Stimulated activated CD8-positive, alpha-beta memory T cell treated with anti-CD3 and anti-CD28 coated beads, Interleukin-4, amount 100 ng/mL, for 1 hour (primary cell): ENCODE measurements at places on chromosomes 12 and 14.

DNA sequence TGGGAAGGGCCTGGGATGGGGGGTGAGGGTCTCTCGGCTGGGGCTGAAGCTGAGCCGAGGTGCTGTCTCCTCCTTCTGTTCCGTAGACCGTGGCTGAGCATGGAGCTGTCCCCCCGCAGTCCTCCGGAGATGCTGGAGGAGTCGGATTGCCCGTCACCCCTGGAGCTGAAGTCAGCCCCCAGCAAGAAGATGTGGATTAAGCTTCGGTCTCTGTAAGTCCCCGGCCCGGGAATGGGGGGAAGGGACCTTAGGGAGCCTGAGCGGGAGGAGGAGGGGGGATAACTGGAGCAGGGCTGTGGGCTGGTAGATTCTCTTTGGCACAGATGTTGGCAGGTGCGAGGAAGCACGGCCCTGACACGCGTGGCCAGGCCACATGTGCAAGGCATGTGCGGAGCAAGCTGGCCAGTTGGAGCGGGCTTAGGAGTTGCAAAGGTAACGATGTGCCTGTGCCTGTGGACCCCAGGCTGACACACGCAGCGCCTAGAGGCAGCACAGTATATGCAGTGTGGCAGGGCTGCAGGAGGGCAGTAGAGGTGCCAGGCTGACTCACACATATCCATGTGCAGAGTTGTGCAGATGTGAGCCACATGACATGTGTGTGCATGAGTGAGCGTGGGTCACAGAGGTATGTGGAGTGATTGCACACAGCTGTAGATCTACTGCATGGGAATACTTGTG is 512 bp downstream of the PDE1B start:
- no peak for DNase-seq

DNA sequence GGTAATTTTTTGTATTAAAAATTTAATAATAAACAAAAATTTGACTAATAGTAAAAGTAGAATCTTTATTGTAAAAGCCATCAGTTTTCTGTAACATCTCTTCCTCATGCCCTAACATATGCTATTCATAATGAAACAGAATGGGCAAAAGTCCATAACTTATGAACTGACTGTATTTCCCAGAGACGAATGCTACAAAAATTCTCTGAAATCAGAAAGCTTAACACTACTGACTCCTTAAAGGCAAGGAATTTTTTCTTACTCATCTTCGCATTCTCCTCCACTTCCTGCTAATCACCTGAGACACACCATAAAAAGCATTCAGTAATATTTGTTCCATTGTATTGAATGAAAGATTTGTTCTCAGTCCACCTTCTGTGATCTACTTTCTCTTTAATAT is 17.6 kb downstream of the MON2 start:
- DNase-seq = no peak

- DNase-seq = no peak
Measured at GRCh38 chr12:72829838-72830237, 557.7 kb downstream of the TRHDE start.

- no peak for DNase-seq
Measured at GRCh38 chr12:47876440-47876960, 28.3 kb downstream of the VDR start.

GRCh38 chr12:55443776-55444175 is at the start of gene OR6C2:
Gene OR6C2, plus strand, starts transcription at chr12:55444076. Its CDS starts 8,138 bp downstream, at chr12:55452214.
- no peak for DNase-seq

GRCh38 chr12:7758766-7759140 is 6.3 kb upstream of the NANOGNB start:
- DNase-seq = no peak

DNA sequence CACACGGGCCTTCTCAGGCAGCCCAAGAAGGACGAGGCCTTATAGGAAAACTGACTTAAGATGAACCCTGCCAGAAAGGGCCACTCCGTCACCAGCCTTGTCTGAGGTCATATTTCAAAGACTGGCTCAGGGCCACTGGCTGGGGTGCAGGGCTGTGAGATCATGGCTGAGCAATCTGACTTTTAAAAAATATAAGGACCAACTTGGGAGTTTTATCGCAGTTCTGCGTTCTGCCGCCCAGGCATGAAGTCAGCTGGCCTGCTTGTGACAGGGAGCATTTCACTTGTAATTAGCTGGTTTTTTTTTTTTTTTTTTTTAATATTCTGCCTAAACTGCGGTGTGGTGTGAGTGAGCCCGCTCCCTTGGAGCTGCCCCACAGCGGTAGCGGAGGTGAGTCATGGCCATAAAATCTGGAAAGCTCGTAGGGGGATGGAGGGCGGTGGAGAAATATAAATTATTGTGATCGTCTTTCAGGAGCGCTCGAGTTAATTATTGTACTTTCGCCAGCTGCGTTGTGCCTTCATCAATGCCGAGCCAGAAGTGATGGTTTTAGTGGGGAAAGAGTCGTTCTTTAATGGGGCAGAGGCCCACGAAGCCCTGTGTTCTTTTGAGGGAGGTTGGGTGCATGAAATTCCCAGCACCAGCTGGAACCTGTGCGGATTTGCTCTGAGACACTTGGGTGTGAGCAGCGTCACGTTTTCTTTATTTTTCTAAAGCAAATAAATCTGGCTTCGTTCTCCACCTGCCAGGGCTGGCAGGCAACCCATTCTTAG is 231.9 kb downstream of the C12orf75 start:
- DNase-seq = no peak

DNA sequence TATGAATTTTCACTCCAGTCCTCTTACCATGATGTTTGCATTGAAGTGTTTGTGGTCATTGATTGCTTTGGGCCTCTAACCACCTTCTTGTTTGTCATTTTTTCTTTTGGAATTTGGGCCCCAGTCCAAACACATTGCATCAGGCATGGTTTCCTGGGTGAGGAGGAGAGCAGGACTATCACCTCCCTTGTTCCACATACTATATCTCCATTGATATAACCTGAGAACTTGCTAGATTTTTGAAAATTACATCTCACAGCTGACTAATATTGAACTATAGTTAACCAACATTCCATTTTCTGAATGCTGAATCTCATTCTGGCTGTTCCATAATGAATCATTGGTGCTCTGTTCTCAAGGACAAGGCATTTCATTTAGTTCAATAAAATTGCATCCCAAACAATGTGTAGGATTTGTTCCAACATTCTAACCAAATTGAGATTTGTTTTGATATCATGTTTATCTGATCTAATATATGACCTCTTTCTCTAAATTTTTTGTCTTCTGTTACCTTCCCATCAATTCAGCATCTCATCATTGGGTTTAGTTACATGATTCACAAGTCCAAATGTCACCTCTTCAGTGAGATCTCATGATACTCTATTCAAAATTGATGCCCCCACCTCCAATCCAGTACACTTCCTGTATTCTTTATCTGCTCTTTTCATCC is 329.0 kb downstream of the ZFP36L1 start:
- DNase-seq = no peak

GRCh38 chr14:68279437-68279720 is 459.8 kb downstream of the RAD51B start:
- DNase-seq = no peak

GRCh38 chr12:22658214-22658613 is 33.2 kb downstream of the ETNK1 start:
- DNase-seq = no peak

DNA sequence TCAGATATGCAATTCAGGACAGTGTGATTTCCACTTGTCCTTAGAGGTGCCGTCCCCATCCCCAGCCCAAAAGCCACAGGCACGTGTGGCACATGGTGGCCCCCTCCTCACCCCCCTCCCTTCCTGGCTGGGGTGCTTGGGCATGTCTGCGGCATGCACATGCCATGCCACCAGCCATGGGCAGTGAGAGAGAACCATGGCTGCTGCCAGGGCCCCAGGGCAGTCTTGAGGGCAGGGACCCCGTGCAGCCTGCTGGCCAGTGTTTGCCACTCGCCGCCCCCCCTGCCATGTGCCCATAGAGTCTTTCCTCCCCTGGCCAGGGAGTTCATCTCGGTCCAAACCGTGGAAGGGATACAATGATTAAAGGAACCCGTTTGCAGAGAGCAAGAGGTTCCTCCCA is 41.5 kb downstream of the TNFAIP2 start:
- DNase-seq = no peak

DNA sequence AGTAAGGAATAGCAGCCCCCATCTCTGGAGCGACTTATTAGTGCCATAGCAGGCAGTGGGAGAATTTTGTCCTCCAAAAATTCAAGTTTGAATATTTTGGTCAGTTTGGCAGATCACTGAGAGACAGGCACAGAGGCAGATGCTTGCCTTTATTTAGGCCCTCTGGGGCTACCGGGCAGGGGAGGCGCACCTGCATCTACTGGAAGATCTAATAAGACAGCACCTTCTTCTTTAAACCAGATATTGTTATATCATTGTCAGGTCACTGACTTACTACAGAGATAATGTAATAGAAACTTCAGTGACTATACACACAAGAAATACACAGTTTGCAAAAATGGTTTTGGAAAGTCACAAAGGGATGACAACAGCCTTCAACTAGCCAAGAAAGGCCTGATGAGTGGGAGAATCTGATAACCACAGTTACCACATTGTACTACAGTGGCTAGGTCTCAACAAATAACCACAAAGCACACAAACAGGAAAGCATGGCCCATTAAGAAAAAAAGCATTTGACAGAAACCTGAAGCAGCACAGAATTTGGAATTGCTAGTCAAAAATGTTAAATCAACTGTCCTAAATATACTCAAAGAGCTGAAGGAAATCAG is 56.8 kb downstream of the CDK17 start:
- DNase-seq = no peak

- DNase-seq = no peak
Measured at GRCh38 chr14:27715561-27715960, 1051.0 kb upstream of the FOXG1 start.

GRCh38 chr12:13851828-13852227 is 129.6 kb downstream of the GRIN2B start:
- no peak for DNase-seq

- no peak for DNase-seq
Measured at GRCh38 chr14:64706593-64707193, 2.5 kb downstream of the PLEKHG3 start.

- DNase-seq = no peak
Measured at GRCh38 chr12:84638811-84639368, 273.7 kb downstream of the SLC6A15 start.
